Pons (tissue), 1 donor: ENCODE measurements at places on chromosomes 5 and 9.

DNA sequence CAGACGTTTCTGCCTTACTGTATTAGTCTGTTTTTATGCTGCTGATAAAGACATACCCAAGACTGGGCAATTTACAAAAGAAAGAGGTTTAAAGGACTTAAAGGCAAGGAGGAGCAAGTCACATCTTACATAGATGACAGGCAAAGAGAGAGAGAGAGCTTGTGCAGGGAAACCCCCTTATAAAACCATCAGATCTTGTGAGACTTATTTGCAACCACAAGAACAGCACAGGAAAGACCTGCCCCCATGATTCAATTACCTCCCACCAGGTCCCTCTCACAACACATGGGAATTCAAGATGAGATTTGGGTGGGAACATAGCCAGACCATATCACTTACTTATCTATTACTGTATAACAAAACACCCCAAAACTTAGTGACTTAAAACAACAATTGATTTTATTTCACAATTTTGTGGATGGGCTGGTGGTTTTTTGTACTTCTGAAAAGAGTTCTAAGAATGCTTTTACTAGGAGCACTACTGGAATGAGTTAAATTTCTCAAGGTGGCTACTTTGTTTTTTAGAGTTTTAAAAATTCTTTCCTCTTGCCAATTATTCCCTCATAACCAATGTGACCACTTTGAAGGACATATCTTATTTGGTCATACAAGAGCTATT, 10.3 kb downstream of the RUSC2 start:
- no peak for DNase-seq

- no peak for DNase-seq
These were observed 34.2 kb upstream of the HSD17B4 start for GRCh38 chr5:119417891-119418605.

DNA sequence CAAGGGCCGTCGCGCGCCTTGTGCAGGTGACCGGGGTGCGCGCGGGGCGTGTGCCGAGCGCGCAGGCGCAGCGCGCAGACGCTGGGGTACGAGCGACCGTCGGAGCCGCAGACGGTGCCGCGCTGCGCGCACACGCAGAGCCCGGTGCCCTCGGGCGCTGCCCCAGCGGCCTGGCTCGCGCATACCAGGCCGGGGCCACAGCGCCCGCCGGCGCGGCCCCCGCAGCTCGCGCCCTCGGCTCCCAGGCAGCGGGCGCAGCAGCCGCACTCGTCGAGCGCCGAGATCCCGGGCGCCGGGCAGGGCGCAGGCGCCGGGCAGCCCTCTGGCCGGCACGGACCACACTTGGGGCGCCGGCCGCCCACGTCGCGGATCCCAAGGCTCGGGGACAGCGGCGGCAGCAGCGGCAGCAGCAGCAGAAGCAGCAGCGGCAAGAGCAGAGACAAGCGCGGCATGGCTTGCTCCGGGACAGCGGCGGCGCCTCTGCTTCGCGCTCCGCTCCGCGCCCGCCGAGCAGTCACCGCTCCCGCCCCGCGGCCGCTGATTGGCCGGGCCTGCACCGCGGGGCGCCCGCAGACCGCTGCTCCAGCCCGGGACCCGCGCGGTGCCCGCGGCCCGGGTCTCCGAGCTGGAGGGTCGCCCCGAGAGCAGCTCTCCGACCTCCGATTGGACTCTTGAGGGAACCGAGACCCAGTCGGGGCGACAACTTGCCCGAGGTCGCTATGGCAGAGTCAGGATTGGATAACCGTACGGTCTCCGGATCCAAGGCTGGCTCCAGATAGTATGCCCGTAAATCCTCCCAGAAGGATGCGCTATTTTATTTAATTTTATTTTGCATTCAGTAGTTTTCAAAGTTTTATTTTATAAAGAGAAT, at the start of gene IGFBPL1:
TSS of gene IGFBPL1 (minus strand) at position 482 of the 871 bp plus-strand sequence. CDS start at position 452, 30 bp downstream.
- no peak for DNase-seq

GRCh38 chr9:134895908-134896833, 15.6 kb downstream of the FCN2 start:
- DNase-seq, result peak; percentile 6

- no peak for DNase-seq
These were observed 309.9 kb upstream of the ST8SIA4 start for GRCh38 chr5:101212942-101213514.

- DNase-seq, result no peak
These were observed 132.2 kb downstream of the ZNF354C start for GRCh38 chr5:179192185-179192890.

GRCh38 chr5:135107986-135108385, 74.0 kb upstream of the PITX1 start:
- DNase-seq, result no peak

- DNase-seq, result no peak
These were observed 4.6 kb downstream of the RPP25L start for GRCh38 chr9:34607331-34607730.

DNA sequence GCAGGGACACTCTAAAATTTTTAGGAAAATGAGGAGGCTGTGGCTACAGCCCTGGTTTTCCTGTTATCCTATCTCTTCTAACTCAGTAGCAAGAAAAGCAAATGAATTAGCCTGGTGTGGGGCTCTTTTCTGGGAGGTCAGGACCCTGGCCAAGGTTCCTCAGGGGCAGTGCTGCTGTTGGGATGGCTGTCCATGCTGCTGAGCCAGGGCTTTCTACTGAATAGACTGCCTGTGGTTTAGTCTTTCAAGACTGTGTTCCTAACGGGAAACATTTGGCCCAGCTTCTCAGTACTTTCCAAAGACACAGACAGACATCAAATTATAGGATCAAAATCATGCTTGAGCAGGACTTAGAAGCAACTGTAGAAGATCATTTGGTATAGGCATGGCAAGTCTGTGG, 18.1 kb downstream of the TNC start:
- peak; percentile 17 for DNase-seq
